Dermis microvascular lymphatic vessel endothelial cell (primary cell): ENCODE measurements at places on chromosomes 5 and 9. TPM values are rescaled to one million over a fixed set of nuclear protein-coding genes. Genes with fewer than 3 reads are reported as not detected.

Gene CSF1R
- not detected in 2 replicates for total RNA-seq

GRCh38 chr9:91427873-91428272 lies 4.2 kb upstream of the NFIL3 start:
- DNase-seq, result peak; percentile 63

Gene CCL19
- not detected in 2 replicates for total RNA-seq

GRCh38 chr9:5879419-5880181 lies 11.1 kb upstream of the MLANA start:
- peak; percentile 56 for DNase-seq

Gene OBP2B
- not detected in 2 replicates for total RNA-seq

Gene DBH
- not detected in 2 replicates for total RNA-seq

GRCh38 chr5:105952875-105953274 lies 1717.9 kb downstream of the EFNA5 start:
- DNase-seq, result no peak

GRCh38 chr9:29511680-29512079 lies 1938.4 kb upstream of the C9orf72 start:
- DNase-seq, result no peak

- DNase-seq, result no peak
Measured at GRCh38 chr9:89943309-89943708, 338.5 kb downstream of the GADD45G start.

DNA sequence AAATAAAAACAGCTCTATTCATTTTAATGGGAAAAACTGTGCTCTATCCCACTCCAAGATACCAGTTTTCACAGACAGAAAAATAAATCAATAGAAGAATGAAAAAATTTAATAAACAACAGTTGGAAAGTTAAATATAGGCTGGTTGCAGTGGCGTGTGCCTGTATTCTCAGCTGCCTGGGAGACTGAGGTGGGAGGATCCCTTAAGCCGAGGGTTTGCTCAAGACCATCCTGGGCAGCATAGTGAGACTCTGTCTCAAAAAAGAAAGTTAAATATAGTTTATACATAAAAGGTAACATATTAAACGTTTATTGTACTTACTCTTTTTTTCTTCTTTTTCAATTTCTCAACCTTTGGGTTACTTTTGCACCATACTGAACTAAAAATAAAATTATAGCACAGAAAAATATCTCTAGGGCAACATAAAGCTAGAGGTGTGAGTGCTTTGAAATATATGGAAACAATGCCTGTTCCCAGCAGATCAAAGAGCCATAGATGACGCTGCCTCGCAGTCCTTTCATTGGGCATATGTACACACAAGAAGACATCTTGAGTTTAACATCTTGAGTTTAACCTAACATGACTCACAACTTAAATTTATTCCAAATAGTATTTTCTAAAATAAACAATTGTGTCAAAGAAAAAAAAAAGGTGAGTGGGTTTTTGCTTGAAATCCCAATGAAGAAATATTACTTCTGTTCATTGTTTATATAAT lies 25.7 kb upstream of the KLF9 start:
- DNase-seq, result no peak

DNA sequence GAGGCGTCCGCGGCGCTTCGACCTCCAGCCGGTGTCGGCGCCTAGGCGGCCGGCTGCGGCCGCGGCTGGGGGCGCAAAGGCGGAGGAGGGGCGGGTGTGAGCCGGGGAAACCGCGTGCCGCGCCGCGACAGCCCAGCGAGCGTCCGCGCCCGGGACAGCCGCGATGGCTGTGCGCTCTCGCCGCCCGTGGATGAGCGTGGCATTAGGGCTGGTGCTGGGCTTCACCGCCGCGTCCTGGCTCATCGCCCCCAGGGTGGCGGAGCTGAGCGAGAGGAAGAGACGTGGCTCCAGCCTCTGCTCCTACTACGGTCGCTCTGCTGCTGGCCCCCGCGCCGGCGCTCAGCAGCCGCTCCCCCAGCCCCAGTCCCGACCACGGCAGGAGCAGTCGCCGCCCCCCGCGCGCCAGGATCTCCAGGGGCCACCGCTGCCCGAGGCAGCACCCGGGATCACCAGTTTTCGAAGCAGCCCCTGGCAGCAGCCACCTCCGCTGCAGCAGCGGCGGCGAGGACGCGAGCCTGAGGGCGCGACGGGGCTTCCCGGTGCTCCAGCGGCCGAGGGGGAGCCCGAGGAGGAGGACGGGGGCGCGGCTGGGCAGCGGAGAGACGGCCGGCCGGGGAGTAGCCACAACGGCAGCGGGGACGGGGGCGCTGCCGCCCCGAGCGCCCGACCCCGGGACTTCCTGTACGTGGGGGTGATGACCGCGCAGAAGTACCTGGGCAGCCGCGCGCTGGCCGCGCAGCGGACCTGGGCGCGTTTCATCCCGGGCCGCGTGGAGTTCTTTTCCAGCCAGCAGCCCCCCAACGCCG lies 605 bp downstream of the CHSY3 start:
- peak; percentile 12 for DNase-seq

DNA sequence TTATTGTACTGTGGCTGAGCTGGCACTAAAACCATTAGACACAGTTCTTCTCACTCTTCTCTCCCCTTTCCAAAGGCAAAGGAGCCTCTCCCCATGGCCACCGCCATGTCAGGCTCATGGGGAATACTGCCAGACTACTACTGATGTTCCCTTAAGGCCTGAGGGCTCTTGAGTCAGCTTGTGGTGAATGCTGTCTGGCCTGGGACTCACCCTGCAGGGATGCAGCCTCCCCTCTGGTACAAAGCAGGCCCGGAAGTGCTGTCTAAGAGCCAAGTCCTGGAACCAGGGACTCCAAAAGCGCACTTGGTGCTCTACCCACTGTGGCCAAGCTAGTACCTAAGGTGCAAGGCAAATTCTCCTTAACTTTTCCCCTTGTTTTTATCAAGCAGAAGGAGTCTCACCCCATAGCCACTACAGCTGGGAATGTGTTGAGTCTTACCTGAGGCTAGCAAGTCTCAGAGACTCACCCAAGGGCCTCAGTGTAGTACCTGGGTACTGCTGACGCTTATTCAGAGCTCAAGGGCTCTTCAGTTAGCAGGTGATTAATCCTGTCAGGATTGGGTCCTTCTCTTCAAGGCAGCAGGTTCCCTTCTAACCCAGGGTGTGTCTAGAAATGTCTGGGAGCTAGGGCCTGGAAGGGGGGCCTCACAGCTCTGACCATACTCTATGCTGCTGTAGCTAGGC lies 33.2 kb upstream of the C5orf46 start:
- DNase-seq, result no peak

GRCh38 chr5:1923341-1923740 lies 40.6 kb upstream of the IRX4 start:
- no peak for DNase-seq

DNA sequence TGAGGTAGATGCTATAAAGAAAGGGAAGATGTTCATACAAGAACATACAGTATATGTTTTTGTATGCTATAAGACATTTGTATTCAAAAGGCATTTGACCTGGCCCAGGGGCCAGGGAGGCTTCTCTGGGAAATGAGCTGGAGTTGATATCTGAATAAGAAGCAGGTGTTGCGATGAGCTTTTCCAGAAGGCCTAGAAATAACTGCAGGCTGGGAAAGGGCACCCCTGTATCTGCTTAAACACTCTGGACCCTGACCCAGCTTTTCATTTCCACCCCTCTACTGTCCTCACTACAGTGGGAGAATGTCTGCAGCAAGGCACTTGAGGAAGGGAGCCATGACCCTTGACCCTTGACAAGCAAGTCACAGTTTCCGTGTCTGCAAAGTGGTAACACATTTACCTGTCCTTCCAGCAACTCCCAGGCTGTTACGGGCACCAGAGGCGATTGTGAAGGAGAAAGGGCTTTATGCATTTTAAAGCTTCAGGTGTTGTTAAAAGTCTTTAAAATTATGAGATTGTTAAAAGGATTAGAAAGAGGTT lies 88.2 kb upstream of the PANK3 start:
- no peak for DNase-seq

DNA sequence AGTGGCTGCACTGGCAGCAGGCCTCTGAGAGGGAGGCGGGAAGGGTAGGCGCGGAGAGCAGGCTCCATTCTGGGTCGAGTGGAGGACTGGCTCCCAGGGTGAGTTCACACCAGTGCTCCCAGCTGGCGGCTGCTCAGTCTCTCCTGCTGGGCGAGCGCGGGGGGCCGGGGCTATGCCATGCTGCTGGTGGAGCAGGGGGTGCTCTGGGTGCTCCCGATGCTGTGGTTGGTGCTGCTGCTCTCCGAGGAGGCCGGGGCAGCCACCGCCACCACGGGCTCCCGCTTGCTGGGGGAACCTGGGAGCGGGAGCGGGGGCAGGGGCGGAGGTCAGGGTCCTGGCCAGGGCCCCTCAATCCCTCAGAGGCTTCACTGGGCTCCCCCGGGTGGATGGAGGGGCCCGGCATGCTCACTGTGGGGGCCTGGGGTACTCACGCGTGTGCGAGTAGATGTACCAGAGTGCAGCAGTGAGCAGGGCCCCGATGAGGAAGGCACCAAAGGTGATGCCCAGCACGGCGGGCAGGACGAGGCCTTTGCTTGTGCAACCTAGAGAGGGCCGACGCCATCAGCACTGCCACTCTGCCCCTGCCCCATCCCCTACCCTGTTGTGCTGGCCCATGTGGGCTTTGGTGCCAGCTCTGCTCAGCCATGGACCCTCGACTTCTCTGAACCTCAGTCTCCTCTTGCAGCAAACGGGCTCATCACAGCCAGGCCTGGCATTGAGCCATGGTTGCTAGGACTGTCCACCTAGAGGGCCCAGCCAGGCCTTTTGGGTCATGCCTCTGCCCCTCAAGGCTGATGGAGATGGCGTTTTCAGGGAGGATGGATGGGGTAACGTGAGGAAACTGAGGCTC lies 13.1 kb downstream of the FPGS start:
- DNase-seq, result no peak

DNA sequence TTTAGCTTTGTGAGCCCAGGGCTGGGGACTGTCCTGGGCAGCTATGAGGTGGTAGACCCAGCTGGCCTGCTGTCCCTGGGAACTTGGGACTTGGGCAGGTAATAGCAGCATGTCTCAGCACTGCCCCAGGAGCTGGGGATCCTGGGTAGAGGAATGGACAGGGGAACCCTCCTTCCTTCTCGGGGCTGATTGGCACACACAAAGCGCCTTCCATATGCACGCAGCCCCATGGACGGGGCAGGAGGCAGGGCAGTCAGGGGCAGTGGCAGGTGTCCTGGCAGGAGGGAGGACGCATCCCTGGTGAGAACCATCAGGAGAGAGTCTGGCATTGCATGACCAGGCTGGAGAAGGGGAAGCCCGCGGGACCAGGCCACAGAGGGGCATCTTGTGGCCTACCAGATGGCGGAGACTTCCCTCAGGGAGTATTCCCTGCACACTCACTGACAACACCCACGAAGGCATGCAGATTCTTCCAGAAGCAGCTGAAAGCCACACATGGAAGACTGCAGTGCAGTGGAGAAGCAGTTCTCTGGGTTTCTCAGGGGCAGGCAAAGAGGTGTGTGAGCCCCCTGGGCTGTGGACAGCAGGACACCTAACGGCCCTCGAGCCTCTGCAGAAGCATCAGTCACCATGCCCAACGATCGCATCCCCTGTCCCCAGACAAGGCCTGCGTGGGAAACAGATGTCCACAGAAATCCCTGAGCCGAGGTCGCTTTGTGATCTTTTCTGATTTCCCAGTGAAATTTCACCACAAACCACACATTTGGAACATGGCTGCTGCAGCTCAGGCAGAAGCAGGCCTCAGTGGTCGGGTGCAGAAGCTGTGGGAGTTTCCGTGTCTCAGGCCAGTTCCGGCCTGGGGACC lies 7.0 kb upstream of the NKD2 start:
- no peak for DNase-seq

DNA sequence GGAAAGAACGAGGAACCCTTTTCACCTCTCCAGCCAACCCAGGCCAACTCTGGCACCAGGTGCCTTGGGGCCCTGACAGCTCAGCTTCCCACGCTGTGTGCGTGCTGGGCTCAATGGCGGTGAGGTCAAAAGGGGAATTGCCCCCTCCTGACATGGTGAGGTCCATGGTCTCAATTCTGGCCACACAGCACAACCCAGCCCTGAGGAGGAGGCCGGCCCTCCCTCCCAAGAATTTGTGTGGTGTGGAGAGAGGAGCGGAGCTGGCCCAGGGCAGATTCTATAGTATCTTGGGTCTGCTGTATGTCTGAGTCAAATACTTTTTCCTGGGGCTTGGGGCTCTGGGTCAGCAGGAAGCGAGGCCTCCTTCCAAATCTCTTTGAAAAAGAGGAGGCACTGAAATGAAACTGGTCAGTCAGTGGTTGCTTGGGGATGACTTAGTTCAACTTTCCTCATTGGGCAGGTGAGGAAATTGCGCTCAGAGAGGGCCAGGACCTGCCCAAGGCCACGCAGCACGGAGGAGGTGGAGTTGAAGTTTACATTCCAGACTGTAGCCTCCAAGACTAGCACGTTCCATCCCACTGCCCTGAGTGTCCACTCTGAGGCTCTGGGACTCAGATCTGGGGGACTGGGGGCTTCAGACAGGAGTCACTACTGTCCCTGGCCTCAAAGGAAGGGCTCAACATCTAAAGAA lies 15.6 kb downstream of the COL27A1 start:
- DNase-seq, result no peak

Gene IL11RA
- 3.5 and 4.9 TPM in 2 replicates for total RNA-seq

- no peak for DNase-seq
Measured at GRCh38 chr9:7976167-7976755, 176.7 kb upstream of the DMAC1 start.
